Trophoblast cell (in vitro differentiated cells and primary cell): ENCODE measurements at places on chromosomes 16 and 17.
A peak's percentile ranks its signal among the peaks of the same experiment; 100 is the strongest.

DNA sequence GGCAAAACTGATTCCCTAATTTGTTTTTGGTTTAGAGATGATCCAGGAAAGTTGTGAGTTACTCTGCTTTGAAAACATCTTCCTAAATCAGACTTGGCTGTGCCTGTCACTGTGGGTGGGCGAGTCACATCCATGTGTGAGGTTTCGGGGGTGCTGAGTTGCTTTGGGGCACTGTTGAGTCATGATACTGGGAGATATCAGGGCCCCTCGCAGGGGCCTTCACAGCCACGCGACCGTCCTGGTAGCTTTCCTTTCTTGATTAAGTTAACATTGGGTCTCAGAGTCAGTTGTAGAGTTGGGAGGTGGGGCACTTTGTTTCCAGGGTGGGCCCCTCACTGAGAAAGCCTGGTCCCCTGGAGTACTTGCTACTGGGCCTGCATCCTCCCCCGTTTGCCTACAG is 58.3 kb upstream of the LGALS9 start:
- peaks cover 26% of the 10 kb centered on the region for H3K4me1 ChIP-seq
- no peaks in the 10 kb centered on the region for H3K27me3 ChIP-seq
- H3K4me3 ChIP-seq, result no peak overlapping the region
- DNase-seq, result no peak

DNA sequence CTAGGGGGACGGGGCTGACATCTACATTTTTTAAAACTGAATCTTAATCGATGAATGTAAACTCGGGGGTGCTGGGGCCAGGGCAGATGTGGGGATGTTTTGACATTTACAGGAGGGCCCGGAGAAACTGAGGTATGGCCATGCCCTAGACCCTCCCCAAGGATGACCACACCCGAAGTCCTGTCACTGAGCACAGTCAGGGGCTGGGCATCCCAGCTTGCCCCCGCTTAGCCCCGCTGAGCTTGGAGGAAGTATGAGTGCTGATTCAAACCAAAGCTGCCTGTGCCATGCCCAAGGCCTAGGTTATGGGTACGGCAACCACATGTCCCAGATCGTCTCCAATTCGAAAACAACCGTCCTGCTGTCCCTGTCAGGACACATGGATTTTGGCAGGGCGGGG is 21.4 kb downstream of the ADAM11 start:
- H3K4me1 ChIP-seq, result peaks cover 8% of the 10 kb centered on the region
- H3K4me3 ChIP-seq, result no peak overlapping the region
- no peaks in the 10 kb centered on the region for H3K36me3 ChIP-seq
- H3K27ac ChIP-seq, result no peak overlapping the region
- DNase-seq, result no peak

- H3K4me1 ChIP-seq, result peaks cover 10% of the 10 kb centered on the region
- H3K36me3 ChIP-seq, result peaks cover 30% of the 10 kb centered on the region
- no peak overlapping the region for H3K27ac ChIP-seq
Observed at GRCh38 chr17:81245665-81246342, 6.7 kb downstream of the NDUFAF8 start.

- no peak overlapping the region for H3K27ac ChIP-seq
- H3K27me3 ChIP-seq, result no peaks in the 10 kb centered on the region
- peak overlapping the region; percentile 93 for H3K4me3 ChIP-seq
- peak; percentile 8 for DNase-seq
- no peaks in the 10 kb centered on the region for H3K36me3 ChIP-seq
- H3K4me1 ChIP-seq, result peaks cover 11% of the 10 kb centered on the region
Observed at GRCh38 chr17:12790249-12791106, 1.2 kb downstream of the ARHGAP44 start.

DNA sequence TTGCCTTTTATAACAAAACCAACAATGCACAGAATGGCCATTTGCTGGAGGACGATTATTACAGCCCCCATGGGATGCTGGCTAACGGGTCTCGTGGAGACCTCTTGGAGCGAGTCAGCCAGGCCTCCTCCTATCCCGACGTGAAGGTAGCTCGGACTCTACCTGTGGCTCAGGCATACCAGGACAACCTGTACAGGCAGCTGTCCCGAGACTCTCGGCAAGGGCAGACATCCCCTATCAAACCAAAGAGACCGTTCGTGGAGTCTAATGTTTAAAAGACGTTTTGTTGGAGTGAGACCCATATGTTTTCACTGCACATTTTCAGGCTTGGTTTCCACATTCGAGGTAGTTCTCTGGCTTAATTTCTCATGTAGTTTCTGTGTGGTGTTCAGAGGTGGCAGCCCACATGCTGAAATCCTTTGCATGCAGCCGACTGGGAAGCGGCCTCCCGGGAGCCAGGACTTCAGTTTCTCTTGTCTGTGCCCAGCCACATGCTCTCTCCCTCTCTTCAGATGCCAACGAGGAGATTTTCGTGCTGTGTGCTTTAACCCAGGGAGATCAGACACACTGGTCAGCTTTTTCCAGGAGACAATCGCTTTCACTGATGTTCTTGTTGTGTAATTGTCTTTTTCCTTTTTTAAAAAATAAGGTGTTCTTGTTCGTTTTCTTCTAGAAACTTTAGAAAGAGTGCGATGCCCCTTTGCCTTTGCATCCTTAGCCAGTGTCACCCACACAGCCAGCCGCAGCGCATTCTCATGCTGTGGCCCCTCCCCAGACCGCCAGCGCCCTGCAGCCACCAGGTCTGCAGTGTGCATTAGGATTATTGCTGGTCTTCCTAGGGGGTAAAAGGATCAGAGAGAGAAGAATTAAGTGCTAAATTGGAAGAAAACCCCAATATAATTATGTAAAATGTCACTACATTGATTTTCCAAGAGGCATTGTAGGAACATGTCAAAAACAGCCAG is 24.1 kb downstream of the CYB561 start:
- no peaks in the 10 kb centered on the region for H3K4me1 ChIP-seq
- H3K27me3 ChIP-seq, result no peaks in the 10 kb centered on the region
- DNase-seq, result no peak
- no peak overlapping the region for H3K4me3 ChIP-seq
- peaks cover 81% of the 10 kb centered on the region for H3K36me3 ChIP-seq

- peaks cover 23% of the 10 kb centered on the region for H3K4me1 ChIP-seq
- no peak overlapping the region for H3K4me3 ChIP-seq
- H3K27me3 ChIP-seq, result no peaks in the 10 kb centered on the region
- DNase-seq, result no peak
Observed at GRCh38 chr16:10598157-10598556, 17.8 kb upstream of the EMP2 start.

- peaks cover 73% of the 10 kb centered on the region for H3K36me3 ChIP-seq
- no peak overlapping the region for H3K27ac ChIP-seq
- H3K4me1 ChIP-seq, result no peaks in the 10 kb centered on the region
- H3K27me3 ChIP-seq, result no peaks in the 10 kb centered on the region
- H3K4me3 ChIP-seq, result no peak overlapping the region
- peak; percentile 15 for DNase-seq
Observed at GRCh38 chr16:84718-85406, 6.8 kb downstream of the MPG start.

- DNase-seq, result no peak
- H3K4me3 ChIP-seq, result peak overlapping the region; percentile 10
- H3K27ac ChIP-seq, result no peak overlapping the region
- H3K4me1 ChIP-seq, result peaks cover 24% of the 10 kb centered on the region
Observed at GRCh38 chr16:85571563-85571812, 41.6 kb upstream of the GSE1 start.

GRCh38 chr17:64055183-64056142 is 35.0 kb upstream of the ICAM2 start:
- no peak for DNase-seq
- no peaks in the 10 kb centered on the region for H3K27me3 ChIP-seq
- H3K4me1 ChIP-seq, result peaks cover 10% of the 10 kb centered on the region
- H3K36me3 ChIP-seq, result peaks cover 40% of the 10 kb centered on the region

- H3K4me3 ChIP-seq, result no peak overlapping the region
- no peak overlapping the region for H3K27ac ChIP-seq
Observed at GRCh38 chr17:2689411-2690164, 22.0 kb downstream of the CLUH start.

GRCh38 chr16:13568803-13569202 is 351.2 kb upstream of the ERCC4 start:
- no peak overlapping the region for H3K4me3 ChIP-seq
- no peak for DNase-seq
- no peak overlapping the region for H3K27ac ChIP-seq
- no peaks in the 10 kb centered on the region for H3K36me3 ChIP-seq

DNA sequence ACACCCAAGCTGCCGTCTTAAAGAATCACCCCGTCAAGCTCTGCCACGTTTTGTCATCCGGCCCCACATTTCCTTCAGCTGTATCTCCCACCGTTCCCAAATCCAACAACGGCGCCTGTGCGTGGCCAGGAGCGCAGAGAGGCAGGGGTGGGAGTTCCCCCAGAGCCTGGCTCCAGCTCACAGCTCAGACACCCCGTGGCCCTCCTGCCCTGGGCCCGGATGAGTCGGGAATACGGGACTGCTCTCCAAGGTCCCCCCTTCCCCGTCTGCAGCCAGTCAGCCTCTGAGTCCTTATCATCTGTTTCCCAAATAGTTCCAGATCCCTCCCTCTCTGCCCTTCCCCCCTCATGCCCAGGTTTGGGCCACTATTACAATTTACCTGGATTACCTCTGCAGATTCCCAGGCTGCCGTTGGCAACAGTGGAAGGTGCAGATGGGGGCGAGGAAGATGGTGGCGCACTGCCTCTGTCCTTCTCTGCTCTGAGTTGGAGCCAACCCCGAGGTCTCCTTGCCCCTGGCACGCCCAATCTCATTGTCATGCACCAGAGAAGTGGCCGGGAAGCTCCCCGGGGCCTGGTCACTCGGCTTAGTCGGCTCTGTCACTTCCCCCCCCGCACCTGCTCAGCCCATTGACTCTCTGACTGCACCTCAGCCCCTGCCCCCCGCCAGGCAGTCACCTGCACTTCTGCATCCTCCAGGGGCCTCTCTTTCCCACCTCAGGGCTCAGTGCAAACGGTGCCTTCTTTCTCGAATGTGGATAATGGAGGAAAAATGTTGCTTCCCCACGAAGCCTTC is 18.3 kb upstream of the RPTOR start:
- H3K27ac ChIP-seq, result no peak overlapping the region
- no peaks in the 10 kb centered on the region for H3K4me1 ChIP-seq
- no peaks in the 10 kb centered on the region for H3K27me3 ChIP-seq
- H3K36me3 ChIP-seq, result no peaks in the 10 kb centered on the region

- H3K36me3 ChIP-seq, result no peaks in the 10 kb centered on the region
- H3K27ac ChIP-seq, result no peak overlapping the region
- no peaks in the 10 kb centered on the region for H3K27me3 ChIP-seq
- H3K4me3 ChIP-seq, result no peak overlapping the region
- no peaks in the 10 kb centered on the region for H3K4me1 ChIP-seq
Observed at GRCh38 chr17:33776903-33777302, 478.2 kb upstream of the CCL2 start.

DNA sequence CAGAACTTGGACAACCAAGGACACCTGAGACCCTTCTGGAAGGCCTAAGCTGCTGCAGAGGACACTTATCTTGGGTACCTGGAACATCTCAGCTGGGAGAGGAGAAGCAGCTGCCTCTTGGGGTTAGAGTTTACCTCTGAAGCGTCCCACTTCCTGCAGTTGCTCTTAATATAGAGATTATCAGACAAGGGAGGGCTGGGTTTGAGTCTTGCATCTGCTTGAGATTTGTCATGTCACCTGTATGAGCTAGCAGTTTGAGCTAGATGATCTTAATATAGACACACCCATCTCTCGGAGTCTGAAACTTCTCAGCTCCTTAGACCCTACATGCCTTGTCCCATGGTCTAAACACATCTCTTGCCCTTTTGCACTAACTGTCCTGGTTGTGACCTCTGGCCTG is 93.1 kb upstream of the CCL1 start:
- DNase-seq, result no peak
- no peaks in the 10 kb centered on the region for H3K4me1 ChIP-seq
- no peak overlapping the region for H3K4me3 ChIP-seq
- no peaks in the 10 kb centered on the region for H3K27me3 ChIP-seq
- H3K27ac ChIP-seq, result no peak overlapping the region
- H3K36me3 ChIP-seq, result no peaks in the 10 kb centered on the region

DNA sequence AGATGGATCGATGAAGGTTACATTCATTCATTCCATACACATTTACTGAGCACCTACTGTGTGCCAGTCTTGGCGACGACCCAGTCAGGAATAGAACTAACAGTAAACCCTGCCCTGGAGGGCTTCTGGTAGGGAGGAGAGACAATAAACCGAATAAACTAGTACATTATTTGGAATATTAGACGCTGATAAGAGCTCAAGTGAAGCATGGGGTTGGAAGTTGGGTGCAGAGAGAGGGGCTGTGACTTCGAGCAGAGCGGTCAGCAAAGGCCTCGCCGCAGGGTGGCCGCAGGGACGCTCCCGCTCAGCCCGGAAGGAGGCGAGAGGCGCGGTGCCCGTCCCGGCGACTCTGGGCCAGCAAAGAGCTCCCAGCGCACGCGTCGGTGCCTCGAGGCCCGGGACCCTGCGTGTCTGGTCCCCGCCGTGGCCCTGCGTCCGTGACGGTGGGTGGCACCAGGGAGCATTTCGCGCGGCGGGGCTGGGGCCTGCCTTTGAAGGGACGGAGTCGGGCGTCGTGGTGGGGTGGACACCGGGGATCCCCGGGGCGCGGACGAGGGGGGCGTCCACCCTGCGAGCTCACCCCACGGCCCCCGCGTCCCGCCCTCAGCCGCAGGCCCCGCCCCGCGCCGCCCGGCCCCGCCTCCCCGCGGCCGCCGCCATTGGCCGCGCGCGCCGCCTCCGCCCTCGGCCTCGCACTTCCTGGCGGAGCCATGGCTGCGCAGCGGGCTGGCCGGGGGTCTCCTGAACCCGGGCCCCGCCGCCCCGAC is at the start of gene KLHL36:
Gene KLHL36 (plus strand): TSS at position 684 of the 767 bp plus-strand sequence. CDS start 2,357 bp downstream, outside the sequence.
- H3K4me3 ChIP-seq, result peak within 1 kb of the TSS; percentile 83
- peak; percentile 12 for DNase-seq
- peaks cover 8% of the 10 kb centered on the region for H3K36me3 ChIP-seq

- no peaks in the 10 kb centered on the region for H3K36me3 ChIP-seq
- H3K27me3 ChIP-seq, result no peaks in the 10 kb centered on the region
- no peak for DNase-seq
- no peak overlapping the region for H3K27ac ChIP-seq
- H3K4me1 ChIP-seq, result no peaks in the 10 kb centered on the region
Observed at GRCh38 chr16:10839279-10839666, 20.7 kb upstream of the TVP23A start.
